Stimulated activated CD8-positive, alpha-beta memory T cell treated with anti-CD3 and anti-CD28 coated beads, Interleukin-4, amount 100 ng/mL, for 1 hour (primary cell): ENCODE measurements at places on chromosomes 11 and 22.

DNA sequence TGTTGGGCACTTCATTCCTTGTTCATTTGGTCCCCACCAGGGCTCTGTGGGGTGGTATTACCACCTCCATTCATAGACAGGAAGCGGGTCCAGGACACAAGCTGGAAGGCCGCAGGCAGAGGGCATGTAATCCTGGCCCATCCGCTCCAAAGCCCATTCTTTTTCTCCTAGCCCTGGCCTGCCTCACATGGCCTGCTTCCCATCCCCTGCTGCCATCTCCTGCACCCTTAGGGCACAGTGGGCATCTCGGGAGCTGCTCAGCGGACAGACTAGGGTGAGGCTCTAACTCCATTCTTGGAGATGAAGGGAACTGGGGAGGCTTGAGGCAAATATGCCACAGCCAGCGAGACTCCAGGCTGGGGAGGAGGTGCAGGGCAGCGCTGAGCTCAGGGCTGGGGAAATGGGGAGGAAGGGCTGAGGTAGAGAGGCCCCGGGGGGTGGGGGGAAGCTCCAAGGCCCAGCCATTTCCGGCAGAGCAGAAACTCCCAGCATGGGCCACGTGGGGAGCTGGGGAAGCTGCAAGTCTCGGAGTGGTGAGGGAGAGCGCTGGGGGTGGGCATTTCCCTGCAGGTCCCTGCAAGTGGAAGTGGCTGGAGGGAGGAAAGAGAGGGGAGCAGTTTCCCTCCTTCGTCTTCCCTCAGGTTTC lies 14.3 kb upstream of the BCL9L start:
- no peak for DNase-seq

- DNase-seq: no peak
These were observed 8.7 kb upstream of the PIWIL4 start for GRCh38 chr11:94558468-94558867.

- DNase-seq: no peak
These were observed 157.5 kb upstream of the E2F8 start for GRCh38 chr11:19398273-19398672.

GRCh38 chr11:128310676-128311445 lies 276.5 kb downstream of the ETS1 start:
- no peak for DNase-seq

DNA sequence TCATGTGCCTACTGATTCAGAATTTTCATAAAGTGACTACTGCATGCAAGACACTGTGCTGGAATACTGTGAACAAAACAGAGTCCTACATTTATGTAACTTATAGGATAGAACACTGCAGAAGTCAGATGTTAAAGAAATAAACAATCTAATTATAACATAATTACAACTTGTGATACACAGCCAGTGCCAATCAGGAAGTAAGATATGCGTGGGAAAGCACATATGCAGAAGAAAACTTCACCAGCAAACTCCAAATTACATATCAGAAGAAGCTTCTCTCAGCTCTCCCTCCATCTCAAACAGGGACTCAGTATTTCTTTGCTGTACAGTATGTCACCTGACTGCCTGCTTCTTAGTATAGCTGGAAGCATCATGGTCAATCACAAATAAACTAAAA lies 37.4 kb downstream of the PAK1 start:
- DNase-seq: no peak

DNA sequence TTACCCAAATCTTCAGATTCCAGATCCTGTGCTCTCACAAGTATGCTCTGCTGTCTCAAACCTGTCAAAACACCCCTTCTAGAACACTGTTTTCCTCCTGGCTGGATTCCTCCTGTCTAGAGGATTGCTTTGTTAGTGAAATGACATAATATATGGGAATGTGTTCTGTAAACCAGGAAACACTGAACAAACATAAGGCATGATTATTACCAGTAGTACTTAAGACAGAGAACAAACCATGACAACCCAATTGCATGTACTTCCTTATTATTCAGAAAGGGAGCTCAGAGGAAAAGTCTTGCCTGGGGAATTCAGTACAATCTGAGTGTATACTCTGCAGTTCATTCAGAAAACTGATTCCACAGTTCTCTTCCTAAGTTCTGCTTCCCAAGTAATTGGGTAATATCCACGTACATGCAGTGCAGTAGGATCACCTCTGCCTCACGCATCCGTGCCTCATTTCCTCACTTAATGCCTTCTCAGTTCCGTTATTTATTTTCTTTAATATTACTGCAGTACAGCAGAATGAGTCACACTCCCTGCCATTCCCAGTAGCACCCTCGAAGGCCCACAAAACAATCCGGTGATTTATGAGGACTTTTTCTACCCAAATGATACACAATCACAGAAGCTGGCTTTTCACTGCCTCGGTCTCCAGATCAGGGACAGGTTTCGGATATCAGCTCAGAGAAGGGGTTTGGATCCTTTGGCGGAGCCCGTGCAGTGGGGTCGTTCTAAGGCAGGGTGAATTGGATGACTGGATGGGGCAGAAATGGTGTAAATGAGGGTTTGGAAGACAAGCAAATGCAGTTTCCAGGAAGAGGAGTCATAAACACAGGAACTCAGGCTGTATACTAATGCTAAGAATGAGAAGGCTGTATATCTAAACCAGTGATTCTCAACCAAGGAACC lies 896.9 kb downstream of the KCNA4 start:
- DNase-seq: no peak

- DNase-seq: no peak
These were observed 121.1 kb downstream of the PAX6 start for GRCh38 chr11:31690041-31690440.

GRCh38 chr11:134592391-134592990 lies 180.4 kb upstream of the B3GAT1 start:
- no peak for DNase-seq

GRCh38 chr11:78607696-78608095 lies 33.0 kb upstream of the NARS2 start:
- DNase-seq: no peak

DNA sequence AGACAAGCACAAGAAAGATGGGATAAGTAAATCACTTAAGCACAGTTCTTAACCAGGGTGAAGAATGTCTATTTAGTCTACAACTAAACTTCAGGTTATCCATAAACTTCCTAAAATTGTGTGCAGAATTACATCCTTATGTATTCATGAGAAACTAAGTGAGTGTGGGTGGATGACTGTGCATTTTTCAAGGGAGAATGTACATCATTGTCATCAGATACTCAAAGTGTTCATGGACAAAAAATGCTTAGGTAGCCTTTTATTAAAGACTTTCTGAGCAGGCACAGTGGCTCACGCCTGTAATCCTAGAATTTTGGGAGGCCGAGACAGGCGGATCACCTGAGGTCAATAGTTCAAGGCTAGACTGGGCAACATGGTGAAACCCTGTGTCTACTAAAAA lies 2023.8 kb downstream of the LRRC4C start:
- no peak for DNase-seq

- DNase-seq: peak; percentile 60
These were observed at the start of gene APOBEC3C for GRCh38 chr22:39013942-39014722. TSS of gene APOBEC3C (plus strand) at chr22:39014257. CDS start at chr22:39014363, 106 bp downstream.

GRCh38 chr11:9396752-9397151 lies 12.3 kb downstream of the IPO7 start:
- DNase-seq: no peak

- DNase-seq: no peak
These were observed 1.5 kb downstream of the SLC43A1 start for GRCh38 chr11:57513911-57514537.

DNA sequence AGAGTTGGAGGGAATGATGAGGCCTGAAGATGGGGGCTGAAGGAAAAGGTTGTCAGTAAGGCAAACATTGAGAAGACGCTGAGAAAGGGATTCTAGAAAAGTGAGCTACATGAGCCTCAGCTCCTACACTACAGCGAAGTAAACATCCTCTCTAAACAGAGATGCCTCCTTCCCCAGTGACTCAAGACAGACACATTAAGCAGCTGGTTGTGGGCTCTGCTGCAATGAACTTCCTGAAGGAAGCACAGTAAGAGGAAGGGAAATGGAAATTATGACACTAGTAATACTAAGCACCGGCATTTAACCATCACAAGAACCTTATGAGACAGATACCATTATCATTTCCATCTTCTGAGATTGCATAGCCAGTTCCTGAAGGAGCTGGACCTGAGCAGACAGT lies 190.5 kb downstream of the C11orf87 start:
- DNase-seq: no peak

DNA sequence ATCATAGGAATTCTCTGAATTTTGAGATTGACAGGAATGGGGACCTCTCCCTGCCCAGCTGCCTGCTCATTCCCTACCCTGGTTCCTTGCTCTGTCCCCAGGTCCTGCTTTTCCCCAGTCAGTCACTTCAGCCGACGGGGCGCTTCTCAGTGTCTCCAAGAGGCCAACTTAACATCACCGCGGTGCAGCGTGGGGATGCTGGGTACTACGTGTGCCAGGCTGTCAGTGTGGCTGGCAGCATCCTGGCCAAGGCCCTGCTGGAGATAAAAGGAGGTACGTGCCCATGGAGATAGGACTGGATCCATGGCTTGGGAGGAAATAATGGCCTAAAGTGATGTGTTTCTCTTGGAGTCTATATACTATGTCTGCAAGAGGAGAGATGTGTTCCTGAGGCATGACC lies 7.0 kb downstream of the ROBO3 start:
- DNase-seq: no peak

GRCh38 chr11:78074756-78075155 lies 4.9 kb downstream of the NDUFC2 start:
- no peak for DNase-seq

- no peak for DNase-seq
These were observed 78.4 kb upstream of the MTMR2 start for GRCh38 chr11:96002339-96002738.

GRCh38 chr11:1195682-1196515 lies 27.0 kb upstream of the MUC5B start:
- DNase-seq: no peak

GRCh38 chr11:63986932-63987513 lies 785 bp downstream of the OTUB1 start:
- no peak for DNase-seq

GRCh38 chr11:46663277-46663940 lies 37.0 kb downstream of the ARHGAP1 start:
- no peak for DNase-seq

GRCh38 chr11:59857439-59858434 lies 8.6 kb downstream of the TCN1 start:
- no peak for DNase-seq

- DNase-seq: no peak
These were observed 45.9 kb upstream of the TEAD1 start for GRCh38 chr11:12628314-12628713.

- DNase-seq: no peak
These were observed 103.8 kb upstream of the CSNK2A3 start for GRCh38 chr11:11456866-11457265.

- no peak for DNase-seq
These were observed 1.0 kb upstream of the PANX1 start for GRCh38 chr11:94127638-94128037.

DNA sequence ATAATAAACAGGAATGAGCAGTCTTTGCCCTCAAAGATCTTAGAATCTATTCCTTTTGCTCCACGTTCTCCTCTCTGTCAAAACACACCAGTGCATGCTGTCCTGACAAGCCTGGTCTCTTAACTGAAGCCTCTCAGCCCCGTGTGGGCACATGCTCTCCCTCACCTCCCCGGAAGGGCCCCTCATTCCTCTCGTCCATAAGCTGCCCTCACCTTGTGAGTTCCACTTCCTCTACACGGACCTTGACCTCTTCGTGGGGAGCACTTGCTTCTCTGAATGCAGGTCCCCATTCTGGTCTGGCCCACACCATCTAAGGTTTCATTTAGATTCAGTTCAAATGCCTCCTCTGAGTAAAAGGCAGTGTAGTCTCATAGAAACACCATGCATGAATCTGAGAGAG lies 412.3 kb upstream of the SYN3 start:
- DNase-seq: no peak

GRCh38 chr11:109302591-109303334 lies 119.2 kb upstream of the C11orf87 start:
- DNase-seq: no peak

DNA sequence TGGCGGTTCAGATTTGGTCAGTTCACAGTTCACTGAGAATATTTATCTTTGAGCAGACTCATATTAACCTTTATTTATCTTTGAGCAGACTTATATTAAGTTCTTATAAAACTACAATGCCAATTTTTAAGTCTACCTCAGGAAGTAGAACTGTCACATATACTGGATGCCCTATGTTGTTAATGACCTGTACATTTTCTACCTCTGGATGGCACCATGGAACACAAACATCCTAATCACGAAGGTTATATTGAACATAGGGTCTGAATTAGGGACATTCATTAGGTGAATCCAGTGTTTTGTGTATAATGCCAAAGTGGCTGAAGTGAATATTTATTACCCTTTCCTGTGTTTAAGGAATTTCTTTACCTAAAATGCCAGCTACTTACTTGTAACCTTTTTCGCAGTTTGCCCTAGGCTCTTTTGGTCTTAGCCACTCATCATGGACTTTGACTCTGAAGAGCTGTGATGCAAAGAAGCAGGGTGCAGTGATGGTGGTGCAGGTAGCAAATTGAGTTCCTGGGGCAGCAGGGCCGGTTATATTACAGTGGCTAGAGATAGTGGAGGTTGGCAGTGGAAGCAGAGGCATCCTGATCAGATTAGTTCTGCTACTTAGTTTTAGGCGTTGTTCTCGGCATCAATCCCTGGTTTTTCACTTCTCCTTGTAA lies 71.8 kb downstream of the STIM1 start:
- DNase-seq: no peak

- no peak for DNase-seq
These were observed 99.5 kb downstream of the MICAL3 start for GRCh38 chr22:17924735-17925364.

- no peak for DNase-seq
These were observed 24.6 kb downstream of the RASD2 start for GRCh38 chr22:35564975-35565867.

- DNase-seq: no peak
These were observed 55.9 kb downstream of the KCNC1 start for GRCh38 chr11:17790453-17790852.

DNA sequence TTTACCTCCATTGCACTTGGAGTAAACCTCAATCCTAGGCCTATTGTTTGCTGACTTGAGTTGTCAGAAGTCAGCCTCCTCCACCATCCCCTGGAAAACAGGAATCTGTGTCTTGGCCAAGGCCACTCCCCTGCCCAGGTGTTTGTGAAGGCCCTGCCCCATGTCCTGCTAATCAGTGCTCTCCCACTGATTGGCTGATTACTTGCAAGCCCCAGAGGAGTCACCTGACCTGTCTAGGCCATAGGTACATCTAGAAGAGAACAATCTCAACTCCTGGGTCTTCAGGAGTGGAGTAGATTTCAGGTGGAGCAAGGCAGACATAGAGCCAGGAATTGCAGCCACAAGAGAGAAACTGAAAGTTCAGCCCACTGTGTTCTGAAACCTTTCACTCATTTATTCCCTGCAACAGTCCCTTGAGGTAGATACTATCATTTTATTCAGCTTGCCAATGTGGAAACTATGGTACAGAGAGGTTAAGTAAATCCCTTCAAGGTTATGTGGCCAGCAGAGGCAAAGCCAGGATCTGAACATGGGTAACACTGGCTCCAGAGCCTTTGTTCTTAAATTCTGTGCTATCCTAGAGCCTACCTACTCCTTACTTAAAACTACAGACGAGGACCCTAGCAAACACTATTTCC lies 10.4 kb downstream of the OAF start:
- no peak for DNase-seq

- no peak for DNase-seq
These were observed 66.4 kb downstream of the LRRC32 start for GRCh38 chr11:76604081-76604625.

- DNase-seq: no peak
These were observed 36.9 kb upstream of the CCND1 start for GRCh38 chr11:69604055-69604454.
